Testis (tissue), 5 donors: ENCODE measurements at places on chromosomes 13 and 19. TPM values are rescaled to one million over a fixed set of nuclear protein-coding genes. Genes with fewer than 3 reads are reported as not detected.

PLEKHF1 gene
- polyA plus RNA-seq = 6.3 TPM

USHBP1 gene
- 2.6 TPM for polyA plus RNA-seq

TEKTIP1 gene
- polyA plus RNA-seq = 68.2 TPM

NAT14 gene
- polyA plus RNA-seq = 17.3 TPM

RDH8 gene
- polyA plus RNA-seq = 3.7 TPM

CFAP97D2 gene
- 2.7 TPM for polyA plus RNA-seq

SLC7A9 gene
- polyA plus RNA-seq = 1.2 TPM
